Stimulated activated CD4-positive, alpha-beta T cell treated with anti-CD3 and anti-CD28 coated beads, Interleukin-1b, Interleukin-23, amount 100 ng/mL, for 24 hours (primary cell): ENCODE measurements at places on chromosomes 3 and 15.
A peak's percentile ranks its signal among the peaks of the same experiment; 100 is the strongest.

- DNase-seq: no peak
Observed at GRCh38 chr3:184305577-184305976, 6.5 kb downstream of the PSMD2 start.

DNA sequence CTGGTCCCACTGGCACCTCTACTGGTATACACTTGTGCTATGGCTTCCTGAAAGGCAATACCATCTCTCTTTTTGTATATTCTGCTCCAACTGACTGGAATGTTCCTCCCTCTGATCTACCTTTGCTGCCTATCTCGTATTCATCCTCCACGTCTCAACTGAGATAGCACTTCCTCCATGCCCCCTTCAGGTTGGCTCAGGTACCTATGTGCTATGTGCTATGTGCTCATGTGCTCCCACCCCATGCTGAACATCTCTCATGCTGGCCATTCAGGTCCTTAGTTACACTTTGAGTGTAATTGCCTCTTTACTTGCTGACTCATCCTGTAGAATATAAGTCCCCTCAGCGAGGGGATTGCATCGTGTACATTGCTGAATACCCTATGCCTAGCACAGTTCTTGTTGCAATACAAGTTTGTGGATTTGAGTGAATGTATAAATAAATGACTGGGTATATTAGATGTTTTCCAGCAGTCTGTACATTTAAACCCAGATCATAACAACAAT is 156.9 kb downstream of the SOX2 start:
- DNase-seq: no peak

GRCh38 chr3:146085678-146086077 is 75.3 kb downstream of the PLOD2 start:
- no peak for DNase-seq

- no peak for DNase-seq
Observed at GRCh38 chr3:87836026-87836425, 222.8 kb downstream of the CGGBP1 start.

DNA sequence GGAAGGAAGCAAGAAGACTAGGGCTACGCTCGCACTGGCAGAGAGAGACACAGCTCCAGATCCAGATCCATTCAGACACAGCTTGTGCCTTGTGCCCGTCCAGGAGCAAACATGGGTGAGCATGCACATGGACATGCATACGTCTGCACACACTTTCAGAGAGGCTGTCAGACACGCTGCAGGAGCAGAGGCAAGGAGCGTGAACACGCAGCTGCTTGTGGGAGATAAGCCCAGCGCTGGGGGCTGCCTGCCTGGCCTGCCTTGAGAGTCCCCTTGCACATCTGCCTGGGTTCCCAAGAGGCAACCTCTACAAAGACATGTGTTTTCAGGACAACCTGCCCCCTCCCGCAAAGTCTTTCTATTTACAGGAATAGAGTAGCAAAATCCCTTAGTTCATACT is 13.6 kb upstream of the BAHD1 start:
- DNase-seq: no peak

DNA sequence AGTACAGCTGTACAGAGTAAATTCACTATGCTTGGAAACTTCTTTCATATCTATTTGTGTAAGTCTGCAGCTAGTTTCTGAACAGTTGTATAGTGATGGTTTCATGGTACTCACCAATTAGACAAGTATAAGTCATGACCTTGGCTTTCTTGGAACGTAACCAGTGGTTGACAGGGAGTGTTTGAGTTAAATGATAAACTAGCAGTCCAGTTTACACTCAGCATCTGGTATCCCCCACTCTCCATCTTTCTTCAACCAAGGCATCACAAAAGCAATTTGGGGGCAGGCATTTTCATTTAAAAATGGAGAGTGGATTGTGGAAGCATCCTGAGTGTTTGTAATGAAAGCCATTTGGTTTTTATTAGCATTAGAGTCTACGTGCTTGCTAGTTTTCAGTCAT is 26.0 kb downstream of the MME start:
- DNase-seq: no peak

DNA sequence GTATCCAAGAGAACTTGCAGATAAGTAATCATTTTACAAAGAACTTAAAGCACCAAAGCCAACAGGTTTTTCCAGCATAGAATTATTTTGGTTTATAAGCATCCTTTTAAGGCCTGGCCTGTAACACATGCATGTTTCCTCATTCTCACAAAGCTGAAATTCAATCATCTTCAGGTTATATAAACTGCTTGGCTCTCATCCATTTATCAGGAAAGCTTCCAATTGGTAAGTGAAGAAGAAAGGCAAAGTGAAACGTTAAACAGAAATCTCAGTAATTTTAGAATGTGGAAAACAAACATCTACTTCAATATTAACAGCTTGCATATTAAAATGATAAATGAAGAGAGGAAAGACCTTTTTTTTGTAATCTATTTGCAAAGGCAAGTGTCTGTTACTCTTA is 1.6 kb downstream of the SERP1 start:
- no peak for DNase-seq

DNA sequence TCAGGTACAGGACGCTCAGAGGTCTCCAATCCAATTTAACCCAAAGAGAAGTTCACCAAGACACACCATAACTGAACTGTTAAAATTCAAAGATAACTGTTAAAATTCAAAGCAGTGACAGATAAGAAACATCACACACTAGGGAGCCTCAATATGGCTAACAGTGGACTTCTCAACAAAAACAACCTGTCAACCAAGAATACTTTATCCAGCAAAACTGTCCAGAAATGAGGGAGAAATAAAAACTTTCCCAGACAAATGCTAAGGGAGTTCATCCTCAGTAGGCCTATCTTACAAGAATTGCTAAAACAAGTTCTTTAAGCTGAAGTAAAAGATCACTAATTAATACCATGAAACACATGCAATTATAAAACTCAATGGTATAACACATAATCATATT is 36.3 kb upstream of the MYLK start:
- DNase-seq: no peak

- DNase-seq: no peak
Observed at GRCh38 chr15:74903676-74904075, 3.0 kb downstream of the FAM219B start.

DNA sequence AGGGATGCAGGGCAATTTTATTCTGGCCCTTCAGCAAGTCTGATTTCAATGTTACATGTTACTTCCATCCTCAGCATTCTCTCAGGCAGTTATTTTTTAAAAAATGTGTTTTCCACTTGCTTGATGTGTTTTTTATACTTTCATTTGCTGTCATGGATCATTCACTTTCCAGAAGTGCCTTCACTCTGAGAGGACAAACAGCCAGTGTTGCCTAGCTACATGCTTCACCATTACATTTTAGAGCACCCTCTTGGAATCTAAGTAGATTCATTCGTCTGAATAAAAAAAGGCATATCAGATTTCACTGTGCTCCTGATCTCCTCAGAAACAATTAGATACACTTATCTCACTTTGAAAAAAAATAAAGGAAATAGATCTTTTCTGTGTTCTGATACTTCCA is 93.6 kb upstream of the POU1F1 start:
- no peak for DNase-seq

GRCh38 chr3:65936908-65937638 is 101.6 kb downstream of the MAGI1 start:
- DNase-seq: no peak

DNA sequence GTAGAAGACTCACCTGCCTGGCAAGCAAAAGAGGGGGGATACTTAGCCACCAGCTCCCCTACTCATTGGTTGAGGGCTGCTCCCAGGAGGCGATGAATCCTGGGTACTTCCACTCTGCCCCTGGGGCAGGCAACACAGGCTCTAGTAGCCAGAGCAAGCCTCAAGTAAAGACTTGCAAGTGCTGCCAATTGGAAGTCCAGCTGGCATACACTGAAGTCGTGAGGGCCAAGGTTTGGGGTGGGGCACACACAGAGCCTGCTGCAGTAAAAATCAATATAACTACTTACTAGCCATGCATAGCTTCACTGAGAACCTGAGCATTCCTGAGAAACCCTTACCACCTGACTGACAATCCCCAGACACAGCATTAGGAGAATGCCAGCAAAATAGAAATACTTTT is 123.0 kb upstream of the EIF1B start:
- no peak for DNase-seq

GRCh38 chr15:41888662-41889253 is 5.1 kb downstream of the SPTBN5 start:
- DNase-seq: no peak

DNA sequence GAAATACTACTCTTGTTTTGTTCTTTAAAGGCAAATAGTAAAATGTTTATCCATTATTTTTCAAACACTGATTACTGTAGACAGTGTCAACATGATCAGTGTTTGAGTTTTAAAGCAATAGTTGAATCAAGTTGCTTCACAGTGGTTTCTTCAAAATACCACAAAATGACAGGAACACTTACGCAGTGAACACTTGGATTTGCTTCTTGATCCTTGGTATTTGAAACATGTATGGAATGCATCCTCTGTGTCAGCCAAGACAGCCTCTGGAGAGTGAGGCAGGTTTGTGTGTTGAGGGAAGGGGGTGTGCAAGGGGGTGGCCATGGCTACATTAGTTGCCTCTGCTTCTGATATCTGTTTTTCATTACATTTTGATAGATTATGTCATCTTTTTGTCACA is 413.0 kb downstream of the RBMS3 start:
- no peak for DNase-seq

GRCh38 chr15:39396979-39397615 is 183.8 kb upstream of the THBS1 start:
- DNase-seq: no peak

DNA sequence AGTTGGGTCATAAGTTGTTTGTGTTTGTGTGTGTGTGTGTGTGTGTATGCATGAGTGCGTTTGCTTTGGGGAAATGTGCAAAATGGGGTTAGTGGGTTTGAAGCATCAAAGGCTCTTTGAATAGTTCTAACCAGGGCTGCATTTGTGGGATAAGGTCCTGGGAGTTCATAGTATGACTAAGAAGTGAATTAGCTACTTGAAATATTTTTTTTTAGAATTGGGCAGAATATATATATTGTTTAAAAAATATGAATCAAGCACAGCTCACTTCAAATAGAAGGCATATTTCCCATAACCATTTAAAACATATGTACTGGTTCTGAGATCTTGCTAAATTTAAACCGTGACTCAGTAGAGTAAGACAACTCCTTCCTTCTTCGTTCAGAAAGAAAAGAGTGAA is 43.1 kb downstream of the IGF2BP2 start:
- no peak for DNase-seq

GRCh38 chr15:100691321-100691720 is 88.9 kb downstream of the ASB7 start:
- no peak for DNase-seq

DNA sequence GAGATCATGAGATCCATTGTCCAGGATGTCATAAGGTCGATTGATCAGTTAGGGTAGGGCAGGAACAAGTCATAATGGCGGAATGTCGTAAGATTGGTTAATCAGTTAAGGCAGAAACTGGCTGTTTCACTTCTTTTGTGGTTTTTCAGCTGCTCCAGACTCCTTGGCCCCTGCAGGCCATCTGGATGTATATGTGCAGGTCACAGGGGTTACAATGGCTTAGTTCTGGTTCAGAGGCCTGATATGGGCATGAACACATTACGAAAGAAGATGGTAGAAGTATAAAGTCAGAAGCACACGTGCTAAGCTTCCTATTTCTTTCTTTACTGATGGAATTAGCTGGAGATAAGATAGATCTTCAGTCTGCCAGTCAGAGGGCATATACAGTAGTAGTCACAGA is 315.4 kb upstream of the LRRC3B start:
- no peak for DNase-seq

- DNase-seq: no peak
Observed at GRCh38 chr15:67024314-67024997, 40.9 kb upstream of the SMAD3 start.

GRCh38 chr3:153289334-153289808 is 127.3 kb downstream of the RAP2B start:
- no peak for DNase-seq

DNA sequence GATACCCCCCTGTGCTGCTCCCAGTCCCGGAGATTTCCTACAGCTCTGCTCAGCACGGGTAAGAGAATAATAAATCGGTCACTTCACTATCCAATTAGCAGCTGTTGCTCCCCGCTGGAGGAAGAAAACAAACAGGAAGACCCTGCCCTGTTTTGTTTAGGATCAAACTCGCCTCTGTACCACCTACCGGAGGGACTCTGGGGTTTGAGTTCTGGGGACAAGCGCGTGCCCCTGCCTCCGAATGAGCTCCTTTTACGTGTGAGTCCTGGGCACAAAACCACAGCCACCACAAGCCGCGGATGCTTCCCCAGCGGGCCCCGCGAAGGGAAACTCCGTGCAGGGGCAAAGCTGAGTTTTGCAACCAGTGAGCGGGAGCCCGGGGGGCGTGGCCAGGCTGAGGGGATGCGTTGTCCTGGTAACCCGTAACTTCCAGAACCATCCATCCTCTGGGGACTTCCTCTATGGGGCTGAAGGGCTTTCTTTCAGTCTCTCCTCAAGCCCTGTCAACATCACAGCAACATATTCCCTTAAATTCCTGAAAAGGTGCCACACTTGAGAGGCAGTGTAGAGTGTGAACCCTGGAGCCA is 315.7 kb upstream of the PROK2 start:
- DNase-seq: peak; percentile 66

DNA sequence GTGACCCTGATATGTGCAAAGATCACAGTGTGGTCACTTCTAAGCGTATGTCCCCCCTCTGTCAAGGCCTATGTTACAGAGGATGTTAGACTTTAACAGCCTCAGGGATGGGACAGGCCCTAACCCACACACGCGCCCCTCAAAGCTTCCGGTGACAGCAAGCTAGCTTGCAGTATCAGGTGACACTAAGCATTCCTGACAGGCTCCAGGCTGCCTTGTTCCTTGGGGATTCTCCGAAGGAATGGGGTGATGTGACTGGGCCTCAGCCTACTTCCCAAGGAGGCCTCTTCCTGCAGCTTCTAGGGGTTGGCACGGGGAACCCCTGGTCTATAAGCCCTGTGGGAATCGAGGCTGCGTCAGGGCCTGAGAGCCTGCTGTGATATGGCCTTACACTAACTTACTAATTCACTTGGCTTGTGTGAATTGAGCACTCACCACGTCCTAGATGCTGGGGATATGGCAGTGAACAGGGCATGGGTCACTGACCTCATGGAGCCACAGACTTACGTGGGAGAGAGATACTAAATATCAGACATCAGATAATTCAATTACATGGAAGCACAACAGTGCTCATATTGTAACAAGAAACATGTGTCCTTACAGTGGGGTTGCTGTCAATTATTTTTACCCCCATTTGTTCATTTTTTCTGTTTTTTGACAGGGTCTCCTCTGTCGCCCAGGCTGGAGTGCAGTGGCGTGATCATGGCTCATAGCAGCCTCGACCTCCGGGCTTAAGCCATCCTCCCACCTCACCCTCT is 11.4 kb upstream of the SPTBN5 start:
- DNase-seq: no peak

DNA sequence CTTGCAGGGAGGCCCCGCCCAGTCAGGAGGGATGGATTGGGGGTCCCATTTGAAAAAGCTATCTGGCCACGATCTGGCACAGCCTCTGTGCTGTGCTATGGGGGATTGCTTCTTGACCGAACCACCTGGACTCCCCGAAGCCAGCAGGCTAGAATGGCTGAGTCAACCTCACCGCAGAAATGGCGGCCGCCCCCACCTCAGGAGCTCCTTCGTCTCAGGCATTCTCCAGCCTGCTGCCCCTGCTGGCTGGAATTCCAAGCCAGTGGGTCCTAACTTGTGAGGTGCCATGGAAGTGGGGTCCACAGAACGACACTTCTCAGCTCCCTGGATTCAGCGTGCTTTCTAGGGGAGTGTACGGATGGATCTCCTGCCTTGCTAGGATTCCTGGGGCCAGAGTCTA is 180.5 kb upstream of the TRIM42 start:
- DNase-seq: no peak
